ENCODE measurements at places on chromosomes 2 and 18. TPM values are rescaled to one million over a fixed set of nuclear protein-coding genes. Genes with fewer than 3 reads are reported as not detected.

TRIB2 gene
- total RNA-seq: 12.3 TPM

C2orf76 gene
- total RNA-seq: 10.9 TPM

SATB2 gene
- total RNA-seq: 9.9 TPM

GRCh38 chr2:100606726-100607343 lies 44.0 kb downstream of the PDCL3 start:
- peak; percentile 37 for DNase-seq

GRCh38 chr2:108423502-108424251 lies 25.3 kb upstream of the GCC2 start:
- DNase-seq: peak; percentile 48

- peak; percentile 98 for DNase-seq
These were observed 46.6 kb downstream of the PRKRA start for GRCh38 chr2:178404368-178404767.

DNA sequence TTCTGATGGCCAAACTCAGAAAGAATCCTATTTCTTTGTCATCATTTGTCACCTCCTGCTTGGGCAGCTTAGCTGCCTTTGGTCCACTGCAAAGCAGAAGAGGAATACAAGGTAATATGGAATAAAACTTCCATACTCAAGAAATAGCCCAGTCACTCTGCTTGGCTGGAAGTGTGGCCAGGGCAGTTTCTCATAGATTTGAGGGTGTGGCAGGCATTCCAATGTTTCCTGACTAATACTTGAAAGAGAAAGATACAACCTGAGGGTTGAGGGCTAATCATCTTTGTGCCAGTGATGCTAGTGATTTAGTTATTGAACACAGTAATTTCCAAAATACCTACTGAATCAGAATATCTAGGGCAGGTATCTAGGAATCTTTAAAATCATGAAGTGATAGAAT lies 83.1 kb downstream of the FAM161A start:
- peak; percentile 5 for DNase-seq

GRCh38 chr2:209806318-209806717 lies 34.7 kb downstream of the UNC80 start:
- DNase-seq: no peak

GRCh38 chr2:11744631-11745394 lies 1.6 kb upstream of the LPIN1 start:
- DNase-seq: peak; percentile 57

- DNase-seq: no peak
These were observed 38.7 kb downstream of the PDIA6 start for GRCh38 chr2:10773821-10774341.
